Ecto neural progenitor cell (in vitro differentiated cells): ENCODE measurements at places on chromosomes 4 and X.
A peak's percentile ranks its signal among the peaks of the same experiment; 100 is the strongest.

- no peak for DNase-seq
These were observed 7.4 kb upstream of the MGST2 start for GRCh38 chr4:139658185-139658584.

DNA sequence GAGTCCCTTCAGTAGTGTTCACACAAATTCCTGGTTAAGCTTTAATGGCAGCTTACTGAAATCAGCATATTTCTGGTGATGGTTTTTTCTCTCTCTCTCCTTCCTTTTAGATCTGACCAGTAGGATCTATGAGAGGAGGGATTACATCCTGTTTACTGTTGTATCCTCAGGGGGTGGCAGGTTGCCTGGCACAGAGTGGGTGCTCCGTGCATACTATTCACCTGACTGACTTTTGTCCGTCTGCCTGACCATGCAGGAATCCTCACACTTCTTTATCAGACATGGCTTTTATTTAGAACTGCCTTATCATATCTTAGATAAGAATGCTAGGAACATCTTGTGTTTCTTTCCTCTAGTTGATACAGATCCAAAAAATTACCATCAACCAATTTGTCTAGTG is 29.6 kb downstream of the MCUB start:
- DNase-seq, result no peak

- DNase-seq, result no peak
These were observed 27.1 kb downstream of the KCTD8 start for GRCh38 chr4:44421330-44422065.

- no peak for DNase-seq
These were observed 74.9 kb downstream of the METTL14 start for GRCh38 chr4:118760092-118760491.

GRCh38 chr4:91058345-91058744 is 931.2 kb downstream of the CCSER1 start:
- DNase-seq, result no peak

DNA sequence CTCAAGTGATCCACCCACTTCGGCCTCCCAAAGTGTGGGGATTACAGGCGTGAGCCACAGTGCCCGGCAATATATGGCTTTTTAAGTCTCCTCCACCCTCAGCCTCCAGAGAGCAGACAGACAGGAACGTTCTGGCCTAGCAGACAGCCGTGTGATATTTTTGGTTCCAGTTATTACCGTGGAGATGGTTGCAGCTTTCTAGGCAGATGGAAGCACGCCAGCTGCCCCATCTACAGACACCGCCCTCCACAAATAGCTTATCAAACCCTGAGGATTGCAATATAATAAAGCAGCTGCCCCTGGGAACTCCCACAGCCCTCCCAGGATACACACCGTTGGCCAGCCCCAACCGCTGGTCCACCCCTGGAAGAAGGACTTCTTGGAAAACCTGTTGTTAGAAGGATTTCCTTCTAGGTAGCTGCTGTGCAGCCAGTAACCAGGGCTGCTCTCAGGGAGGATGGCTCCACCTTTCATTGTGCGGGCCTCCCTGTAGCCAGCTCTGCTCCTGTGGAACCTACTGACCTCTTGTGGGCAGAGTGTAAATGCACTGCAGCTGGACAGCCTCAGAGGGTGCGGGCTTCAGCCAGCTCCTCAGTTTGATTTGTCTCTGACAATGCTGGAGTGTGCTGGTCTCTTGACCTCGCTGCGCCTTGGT is 44.0 kb downstream of the SLC25A5 start:
- peak; percentile 70 for DNase-seq

DNA sequence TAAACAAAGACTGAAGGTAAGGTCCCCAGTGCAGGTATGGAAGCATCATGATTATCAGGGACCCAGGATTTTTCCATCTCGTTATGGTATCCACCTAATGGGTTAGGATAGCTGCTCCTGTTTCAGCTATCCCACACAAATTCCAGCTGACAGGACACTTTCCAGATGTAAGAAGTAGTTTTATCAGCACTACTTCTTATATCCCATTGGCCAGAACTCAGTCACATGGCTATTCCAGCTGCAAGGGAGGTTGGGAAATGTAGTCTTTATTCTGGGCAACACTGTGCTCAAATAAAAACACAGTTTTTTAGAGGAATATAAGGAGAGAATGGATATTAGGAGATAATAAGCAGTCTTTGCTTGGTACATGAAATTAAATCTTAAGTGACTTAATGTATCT is 96.7 kb downstream of the SRPX start:
- no peak for DNase-seq

- DNase-seq, result no peak
These were observed 237.5 kb upstream of the ANXA10 start for GRCh38 chr4:167854881-167855280.

- no peak for DNase-seq
These were observed 83.8 kb downstream of the DOCK11 start for GRCh38 chrX:118579417-118579816.

GRCh38 chr4:139958739-139959098 is 195.3 kb downstream of the MAML3 start:
- no peak for DNase-seq

DNA sequence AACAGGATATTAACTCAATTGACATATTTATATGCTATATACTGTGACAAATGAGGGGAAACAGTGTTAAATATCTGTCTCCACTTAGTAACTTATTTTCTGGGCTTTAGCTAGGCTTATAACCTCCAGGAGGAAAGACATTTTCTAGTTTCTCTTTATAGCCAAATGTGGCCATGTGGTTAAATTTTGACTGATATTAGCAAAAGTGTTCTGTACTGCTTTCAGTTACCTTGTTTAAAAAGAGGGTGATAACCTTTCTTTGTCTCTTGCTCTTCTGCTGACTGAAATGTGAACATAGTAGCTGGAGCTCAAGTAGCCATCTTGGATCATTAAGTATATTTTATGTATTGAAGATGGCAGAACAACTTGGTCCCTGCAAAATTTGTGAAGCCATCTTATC is 253.7 kb downstream of the PDHA2 start:
- DNase-seq, result no peak

- DNase-seq, result no peak
These were observed 8.8 kb downstream of the ZMYM3 start for GRCh38 chrX:71245159-71245558.

DNA sequence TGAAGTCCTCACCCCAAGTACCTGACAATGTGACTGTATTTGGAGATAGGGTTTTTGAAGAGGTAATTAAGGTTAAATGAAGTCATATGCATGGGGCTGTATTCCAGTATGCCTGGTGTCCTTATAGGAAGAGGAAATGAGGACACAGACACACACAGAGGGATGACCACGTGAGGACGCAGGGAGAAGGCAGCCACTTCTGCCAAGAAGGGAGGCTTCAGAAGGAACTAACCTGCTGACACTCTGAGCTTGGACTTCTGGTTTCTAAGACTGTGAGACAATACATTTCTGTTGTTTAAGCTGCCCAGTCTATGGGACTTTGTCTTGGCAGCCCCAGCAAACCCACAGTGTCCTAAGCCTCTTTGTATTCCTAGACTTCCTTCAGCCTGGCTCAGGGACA is 3.0 kb upstream of the SLC2A9 start:
- no peak for DNase-seq

DNA sequence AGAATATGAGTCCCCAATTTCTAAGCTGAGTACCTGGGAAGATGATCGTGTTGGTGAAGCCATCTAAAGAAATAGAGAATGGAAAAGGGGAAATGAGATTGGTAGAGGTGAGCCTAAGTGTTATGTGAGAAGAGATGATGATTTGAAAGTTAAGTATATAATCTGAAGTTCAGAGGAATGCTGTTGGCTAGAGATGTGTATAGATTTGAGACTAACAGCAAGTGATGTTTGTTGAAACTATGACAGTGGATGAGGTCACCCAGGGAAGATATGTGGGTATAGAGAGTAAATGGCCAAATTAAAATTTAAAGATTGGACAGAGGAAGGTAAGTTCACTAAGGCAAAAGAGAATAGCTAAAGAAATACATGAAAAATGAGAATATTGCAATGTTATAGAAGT is 324.2 kb downstream of the MAPK10 start:
- no peak for DNase-seq

GRCh38 chr4:42712854-42713253 is 55.9 kb upstream of the ATP8A1 start:
- DNase-seq, result no peak

GRCh38 chr4:6875431-6875831 is 34.2 kb upstream of the TBC1D14 start:
- DNase-seq, result no peak

DNA sequence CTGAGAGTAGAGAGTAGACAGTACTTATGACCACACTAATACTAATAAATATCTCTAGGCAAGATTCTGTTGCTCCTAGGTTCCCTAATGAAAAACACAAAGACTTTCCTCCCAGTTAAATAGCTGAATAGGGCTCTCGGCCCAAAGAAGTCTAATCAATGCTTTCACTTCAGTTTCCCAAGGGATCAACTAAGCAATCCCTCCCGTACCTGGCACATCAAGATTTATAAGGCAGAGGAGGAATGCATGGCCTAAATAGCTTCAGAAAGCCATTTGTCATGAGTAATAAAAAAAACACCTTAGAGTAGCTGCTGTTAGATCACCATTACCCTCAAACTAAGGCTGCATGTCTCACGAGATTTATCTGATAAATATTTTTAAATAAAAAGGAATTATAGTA is 56.8 kb upstream of the EXOC1L start:
- no peak for DNase-seq

- no peak for DNase-seq
These were observed 59.8 kb upstream of the GPM6B start for GRCh38 chrX:13876652-13877051.

- DNase-seq, result no peak
These were observed 60.6 kb upstream of the FAT4 start for GRCh38 chr4:125254106-125254505.

GRCh38 chrX:10039821-10040793 is 72.9 kb downstream of the CLDN34 start:
- no peak for DNase-seq

DNA sequence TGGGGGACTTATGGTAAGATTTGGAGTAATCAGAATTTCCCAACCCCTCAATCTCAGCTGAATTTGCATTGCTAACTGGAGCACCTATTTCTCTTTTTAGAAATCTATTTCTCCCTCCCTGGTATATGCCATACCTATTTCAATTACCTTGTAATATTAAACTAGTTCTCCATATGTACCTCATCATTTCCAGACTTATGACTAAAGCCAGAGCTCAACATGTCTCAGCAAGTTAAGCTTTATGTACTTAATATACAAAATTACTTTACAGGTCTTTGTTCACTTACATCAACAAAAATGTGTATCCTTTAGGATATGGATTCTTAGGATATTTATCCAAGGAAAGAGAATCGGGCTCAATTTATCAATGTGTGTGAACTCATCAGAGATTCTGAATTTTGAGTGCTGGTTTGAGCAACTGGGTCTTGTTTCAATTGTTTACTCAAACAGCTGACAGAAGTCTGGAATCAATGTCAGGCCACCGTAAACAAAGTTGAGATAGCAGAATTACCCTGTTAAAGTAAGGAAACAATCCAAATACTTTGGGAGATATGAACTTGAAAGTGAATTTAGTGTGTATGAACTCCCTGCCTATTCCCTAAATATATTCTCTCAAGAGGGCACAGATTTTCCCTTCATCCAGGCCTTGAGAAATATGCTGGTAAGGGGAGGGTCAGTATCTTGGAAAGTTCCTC is 199.6 kb downstream of the VEGFC start:
- no peak for DNase-seq

GRCh38 chrX:153352858-153353257 is 18.9 kb downstream of the ZNF275 start:
- no peak for DNase-seq

- DNase-seq, result no peak
These were observed 49.5 kb downstream of the CD99L2 start for GRCh38 chrX:150848914-150849365.

DNA sequence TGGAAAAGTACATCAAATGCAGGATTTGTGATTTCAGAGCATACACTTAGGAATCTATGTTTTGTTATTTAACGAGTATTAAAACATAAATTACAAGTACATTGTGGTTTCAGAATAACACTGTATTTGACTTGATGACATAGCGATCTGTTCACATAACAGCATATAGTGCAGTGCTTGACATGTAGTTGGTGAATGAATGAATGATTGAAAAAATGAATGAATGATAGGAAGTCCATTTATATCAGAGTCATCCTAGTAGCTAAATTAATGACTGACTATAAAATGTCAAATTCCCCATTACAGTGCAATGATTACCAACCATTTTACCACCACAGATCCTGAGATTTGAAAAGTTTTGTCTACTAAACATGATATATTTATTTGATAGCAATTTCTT is 114.6 kb upstream of the FAT1 start:
- DNase-seq, result no peak

GRCh38 chr4:183448436-183448835 is 4.0 kb downstream of the CDKN2AIP start:
- no peak for DNase-seq

- no peak for DNase-seq
These were observed 604.6 kb upstream of the GRIA3 start for GRCh38 chrX:122579526-122579925.

- DNase-seq, result no peak
These were observed 38.7 kb downstream of the CCSER1 start for GRCh38 chr4:90165883-90166282.

- DNase-seq, result no peak
These were observed 11.9 kb downstream of the PSAPL1 start for GRCh38 chr4:7422898-7423180.

DNA sequence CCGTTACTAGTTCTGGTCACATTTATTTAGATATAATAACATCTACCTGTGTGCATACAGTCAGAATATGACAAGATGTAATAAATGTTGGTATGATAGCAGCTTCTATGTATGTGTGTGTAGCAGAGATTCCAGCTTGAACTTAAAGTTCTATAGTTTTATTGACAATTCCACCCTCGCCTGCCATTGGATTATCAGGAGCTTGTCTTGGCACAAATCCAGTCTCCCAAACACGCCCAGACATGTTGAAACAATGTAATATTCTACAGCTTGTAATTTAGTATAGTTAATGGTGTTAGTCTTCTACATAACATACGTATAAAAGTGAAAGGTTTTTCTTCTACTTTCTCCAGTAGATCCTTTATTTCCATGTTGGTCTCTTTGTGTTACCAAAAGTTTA is 44.4 kb downstream of the BBS12 start:
- no peak for DNase-seq

DNA sequence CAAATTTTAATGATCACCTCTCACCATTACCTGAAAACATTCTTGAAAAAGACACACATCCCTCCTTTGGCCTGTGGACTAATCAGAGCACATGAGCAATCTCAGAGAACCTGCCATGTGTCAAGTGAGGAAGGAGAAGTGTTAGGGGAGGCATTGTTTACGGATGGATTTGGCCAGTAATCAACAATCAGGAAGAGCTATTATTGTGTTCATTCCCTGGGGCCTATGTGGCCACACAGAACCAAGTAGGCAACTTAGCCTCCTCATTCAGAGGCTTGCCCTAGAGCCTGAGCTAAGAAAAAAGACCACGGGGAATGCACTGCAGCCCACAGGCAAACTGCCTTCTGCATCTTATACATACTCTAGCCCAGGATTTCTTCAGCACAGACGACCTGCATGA is 40.6 kb upstream of the DOCK11 start:
- DNase-seq, result no peak

GRCh38 chr4:125677665-125678307 is 363.0 kb downstream of the FAT4 start:
- no peak for DNase-seq
